Fibroblast of lung (primary cell): ENCODE measurements at places on chromosomes 4 and X. TPM values are rescaled to one million over a fixed set of nuclear protein-coding genes. Genes with fewer than 3 reads are reported as not detected.
A peak's percentile ranks its signal among the peaks of the same experiment; 100 is the strongest.

Gene UGT2A1
- total RNA-seq: not detected in 2 replicates

Gene COX7B2
- total RNA-seq: not detected in 2 replicates

DNA sequence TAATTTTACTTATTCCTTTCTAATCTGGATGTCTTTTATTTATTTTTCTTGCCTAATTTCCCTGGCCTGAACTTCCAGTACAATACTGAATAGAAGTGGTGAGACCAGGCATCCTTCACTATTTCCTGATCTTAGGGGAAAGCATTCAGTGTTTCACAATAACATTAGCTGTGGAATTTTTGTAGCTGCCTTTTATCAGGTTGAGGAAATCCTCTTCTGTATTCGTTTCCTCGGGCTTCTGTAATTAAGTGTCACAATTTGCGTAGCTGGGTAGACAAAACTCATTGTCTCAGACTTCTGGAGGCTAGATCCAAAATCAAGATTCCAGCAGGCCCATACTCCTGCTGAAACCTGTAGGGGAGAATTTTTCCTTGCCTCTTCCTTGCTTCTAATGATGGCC lies 598.4 kb upstream of the FTHL17 start:
- DNase-seq: no peak
- H3K4me1 ChIP-seq: no peaks in the 10 kb centered on the region
- H3K27ac ChIP-seq: no peak overlapping the region
- no peaks in the 10 kb centered on the region for H3K27me3 ChIP-seq

Gene SLC26A1
- 0.26 and 0.33 TPM in 2 replicates for total RNA-seq

- DNase-seq: no peak
- no peak overlapping the region for H3K27ac ChIP-seq
- peaks cover 5% of the 10 kb centered on the region for H3K36me3 ChIP-seq
- no peak overlapping the region for H3K4me3 ChIP-seq
Measured at GRCh38 chrX:71241301-71241700, 12.6 kb downstream of the ZMYM3 start.

GRCh38 chr4:113553082-113553481 lies 208.5 kb downstream of the CAMK2D start:
- H3K27ac ChIP-seq: no peak overlapping the region
- no peaks in the 10 kb centered on the region for H3K27me3 ChIP-seq
- H3K4me3 ChIP-seq: no peak overlapping the region
- H3K36me3 ChIP-seq: no peaks in the 10 kb centered on the region
- H3K4me1 ChIP-seq: no peaks in the 10 kb centered on the region

DNA sequence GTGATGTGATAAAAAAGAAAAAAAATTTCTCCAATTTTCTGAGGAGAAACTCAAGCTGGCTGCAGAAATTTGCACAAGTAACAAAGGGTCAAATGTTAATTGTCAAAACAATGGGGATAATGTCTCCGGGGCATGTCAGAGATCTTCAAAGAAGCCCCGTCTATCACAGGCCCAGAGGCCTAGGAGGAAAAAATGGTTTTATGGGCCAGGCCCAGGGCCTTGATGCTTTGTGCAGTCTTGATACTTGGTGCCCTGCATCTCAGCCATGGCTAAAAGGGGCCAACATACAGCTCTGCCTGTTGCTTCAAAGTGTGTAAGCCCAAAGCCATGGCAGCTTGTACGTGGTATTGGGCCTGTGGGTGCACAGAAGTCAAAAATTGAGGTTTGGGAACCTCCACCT lies 961.0 kb downstream of the FAM133A start:
- no peak for DNase-seq
- no peaks in the 10 kb centered on the region for H3K4me1 ChIP-seq
- no peak overlapping the region for H3K4me3 ChIP-seq
- H3K36me3 ChIP-seq: no peaks in the 10 kb centered on the region
- no peak overlapping the region for H3K27ac ChIP-seq

DNA sequence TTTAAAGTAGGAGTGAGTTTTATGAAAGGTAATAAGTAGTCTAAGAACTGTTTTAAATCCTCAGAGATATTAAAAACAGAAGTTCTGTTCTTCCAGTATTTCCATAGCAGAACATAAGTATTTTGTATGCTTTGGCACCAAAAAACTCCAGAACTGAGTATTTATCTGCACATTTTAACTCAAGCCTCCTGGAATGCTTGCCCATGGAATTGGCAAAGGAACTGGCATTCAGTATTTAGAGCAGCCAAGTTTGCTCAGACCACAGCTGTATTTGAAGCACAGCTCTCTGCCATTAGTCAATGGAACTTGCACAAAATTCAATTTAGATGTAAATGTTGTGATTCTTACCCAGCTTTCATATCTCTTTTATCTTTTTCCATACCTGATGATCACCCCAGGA lies 42.2 kb downstream of the NDNF start:
- H3K27me3 ChIP-seq: no peaks in the 10 kb centered on the region
- DNase-seq: peak; percentile 17
- no peaks in the 10 kb centered on the region for H3K4me1 ChIP-seq
